ENCODE measurements at places on chromosomes 11 and 22.
A peak's percentile ranks its signal among the peaks of the same experiment; 100 is the strongest.

DNA sequence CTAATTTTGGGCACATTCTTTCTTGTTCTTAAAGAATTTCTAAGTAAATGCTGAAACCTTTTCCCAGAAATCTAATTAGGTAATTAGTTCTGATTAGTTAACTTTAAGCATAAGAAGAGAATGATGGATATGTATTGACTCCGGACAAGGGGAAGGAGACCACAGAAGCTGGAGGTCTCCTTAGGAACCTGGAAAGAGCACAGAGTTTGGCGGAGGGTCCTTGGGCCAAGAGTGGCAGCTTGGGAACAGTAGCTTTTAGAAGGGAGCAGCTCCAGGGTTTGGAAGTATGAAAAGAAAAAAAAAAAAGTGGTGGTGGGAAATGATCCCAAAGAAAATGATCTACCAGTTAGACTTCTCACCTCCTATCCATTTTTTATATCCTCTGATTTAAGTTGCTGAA lies 42.7 kb downstream of the FAT3 start:
- DNase-seq: no peak

GRCh38 chr11:31799435-31800397 lies 11.4 kb downstream of the PAX6 start:
- no peak for DNase-seq

DNA sequence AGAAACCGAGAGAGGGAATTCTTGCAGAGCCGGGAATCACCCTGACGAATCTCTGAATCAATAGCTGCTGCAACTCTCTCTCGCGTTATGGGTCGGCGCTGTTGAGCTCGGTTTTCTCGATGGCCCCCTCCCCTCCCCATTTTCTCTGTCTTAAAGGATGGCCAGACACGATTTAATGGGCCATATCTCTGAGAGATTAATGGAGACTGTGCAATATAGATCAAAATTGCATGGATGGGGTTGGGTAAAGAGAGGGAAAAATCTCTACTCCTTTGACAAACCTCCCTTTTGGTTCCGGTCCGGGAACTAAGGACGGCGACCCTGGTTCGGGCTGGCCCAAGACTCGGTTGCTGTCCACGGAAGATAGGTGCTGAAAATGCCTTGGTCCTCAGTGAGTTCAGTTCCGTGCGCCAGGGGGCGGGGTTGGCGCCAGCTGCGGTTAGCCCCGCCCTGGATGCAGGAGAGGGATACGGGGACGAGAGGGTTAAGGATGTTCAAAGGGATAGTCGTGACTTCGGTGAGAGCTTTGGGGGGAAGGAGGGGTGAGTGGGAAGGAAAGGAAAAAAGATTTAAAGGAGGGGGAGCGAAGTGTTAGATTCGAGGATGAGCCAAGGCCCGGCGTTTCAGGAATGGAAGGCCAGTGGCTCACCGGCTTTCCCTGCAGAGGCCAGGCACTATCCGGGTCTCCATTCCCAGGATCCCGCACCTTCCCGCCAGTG lies 103.6 kb upstream of the HSD17B12 start:
- peak; percentile 76 for DNase-seq

GRCh38 chr22:50145721-50146438 lies 24.7 kb upstream of the PANX2 start:
- DNase-seq: no peak

DNA sequence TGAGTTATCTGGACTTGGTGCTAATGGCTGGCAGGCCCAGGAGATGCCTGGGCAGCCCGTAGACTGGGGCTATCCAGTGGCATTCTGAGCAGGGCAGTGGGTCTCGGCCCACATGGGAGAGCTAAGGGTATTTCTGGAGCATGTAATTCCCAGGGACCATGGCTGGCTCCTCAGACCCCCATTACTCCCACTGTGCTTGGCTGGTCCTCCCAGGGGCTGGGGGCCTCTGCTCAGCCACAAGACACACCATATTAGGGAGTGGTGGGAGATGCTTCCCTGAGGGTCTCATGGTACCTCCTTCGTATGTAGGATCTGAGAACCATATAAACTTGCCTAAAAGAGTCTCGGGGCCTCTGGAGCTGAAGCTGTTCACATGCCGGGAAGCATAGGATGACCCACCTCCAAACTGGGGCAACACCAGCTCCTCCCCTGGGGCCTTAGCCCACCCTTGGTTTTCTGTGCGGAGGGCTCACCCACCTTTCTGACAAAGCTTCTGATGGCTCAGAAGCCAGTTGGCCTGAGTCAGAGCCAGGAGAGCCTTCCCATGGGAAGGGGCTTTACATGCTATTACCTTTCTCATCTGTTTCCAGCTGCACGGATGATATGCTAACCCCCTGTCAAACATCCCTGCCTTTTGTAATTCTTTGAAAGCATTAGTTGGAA lies 9.5 kb upstream of the FTH1 start:
- DNase-seq: no peak

DNA sequence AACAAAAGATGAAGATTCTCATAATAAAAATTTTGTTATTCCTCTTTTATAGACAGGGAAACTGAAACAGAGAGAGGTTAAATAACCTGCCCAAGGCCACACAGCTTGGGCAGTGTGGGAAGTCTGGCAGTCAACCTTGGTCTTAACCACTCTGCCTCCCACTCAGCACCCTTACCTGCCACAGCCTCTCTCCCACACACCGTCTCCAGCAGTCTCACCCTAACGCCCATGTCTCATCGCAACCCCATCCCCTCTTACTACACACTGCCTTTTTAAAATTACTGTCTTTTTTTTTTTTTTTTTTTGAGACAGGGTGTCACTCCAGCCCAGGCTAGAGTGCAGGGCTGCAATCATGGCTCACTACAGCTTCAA lies 25.0 kb downstream of the ARRB1 start:
- peak; percentile 64 for DNase-seq

GRCh38 chr11:115279813-115280761 lies 224.1 kb downstream of the CADM1 start:
- no peak for DNase-seq

GRCh38 chr11:123062892-123063825 lies 1.2 kb upstream of the HSPA8 start:
- peak; percentile 11 for DNase-seq

DNA sequence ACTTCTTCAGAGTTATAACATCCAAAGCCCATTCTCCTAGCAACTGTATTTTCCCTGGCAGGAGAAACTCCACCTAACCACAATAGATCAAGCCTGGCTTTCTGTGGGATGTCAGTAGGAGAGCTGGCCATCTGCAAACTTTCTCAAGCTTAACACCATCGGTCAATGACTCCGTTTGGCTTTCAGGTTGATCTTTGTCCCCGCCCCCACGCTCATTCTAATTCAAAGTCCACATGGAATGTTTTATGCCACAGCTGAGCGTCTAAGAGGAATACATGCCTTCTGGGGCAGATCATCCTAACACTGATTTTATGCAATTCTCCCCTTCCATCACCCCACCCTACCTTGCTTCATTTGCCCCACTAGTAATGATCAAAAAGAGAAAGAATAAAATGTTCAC lies 4.8 kb downstream of the GVQW3 start:
- DNase-seq: no peak

- DNase-seq: no peak
Observed at GRCh38 chr11:19763330-19763729, 50.7 kb downstream of the NAV2 start.

DNA sequence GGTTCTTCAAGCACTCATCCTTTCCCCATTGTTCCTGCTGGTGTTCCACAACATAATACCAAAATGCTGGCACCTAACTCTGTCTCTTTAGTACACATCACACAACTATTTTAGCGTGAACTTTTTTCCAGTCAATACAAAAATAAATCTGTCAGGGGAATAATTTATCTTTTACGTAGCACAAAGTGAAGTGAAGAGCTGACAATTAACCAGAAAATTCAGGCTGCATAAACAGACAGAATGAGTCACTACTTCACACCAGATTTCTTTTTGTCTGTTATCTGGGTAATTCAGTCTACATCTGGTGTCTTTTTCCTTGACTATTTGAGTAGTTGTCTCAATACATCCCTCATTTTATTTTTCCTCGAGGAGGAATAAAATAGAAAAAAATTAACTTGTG lies 7.9 kb upstream of the ETS1 start:
- no peak for DNase-seq

DNA sequence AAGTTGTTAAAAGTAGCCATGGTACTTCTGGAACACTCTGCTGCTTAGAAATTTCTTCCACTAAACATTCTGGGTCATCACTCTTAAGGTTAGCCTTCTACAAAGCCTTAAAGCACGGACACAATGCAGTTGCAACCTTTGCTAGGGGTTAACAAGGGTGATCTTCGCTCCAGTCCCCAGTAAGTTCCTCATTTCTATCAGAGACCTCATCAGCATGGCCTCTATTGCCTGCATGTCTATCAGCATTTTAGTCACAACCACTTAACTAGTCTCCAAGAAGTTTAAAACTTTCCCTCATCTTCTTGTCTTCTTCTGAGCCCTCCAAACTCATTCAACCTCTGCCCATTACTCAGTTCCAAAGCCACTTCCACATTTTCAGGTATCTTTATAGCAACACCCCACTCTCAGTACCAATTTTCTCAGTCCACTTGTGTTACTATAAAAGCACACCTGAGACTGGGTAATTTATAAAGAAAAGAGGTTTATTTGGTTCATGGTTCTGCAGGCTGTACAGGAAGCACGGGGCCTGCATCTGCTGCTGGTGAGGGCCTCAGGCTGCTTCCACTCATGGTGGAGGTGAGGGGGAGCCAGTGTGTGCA lies 48.7 kb upstream of the TH start:
- DNase-seq: no peak

DNA sequence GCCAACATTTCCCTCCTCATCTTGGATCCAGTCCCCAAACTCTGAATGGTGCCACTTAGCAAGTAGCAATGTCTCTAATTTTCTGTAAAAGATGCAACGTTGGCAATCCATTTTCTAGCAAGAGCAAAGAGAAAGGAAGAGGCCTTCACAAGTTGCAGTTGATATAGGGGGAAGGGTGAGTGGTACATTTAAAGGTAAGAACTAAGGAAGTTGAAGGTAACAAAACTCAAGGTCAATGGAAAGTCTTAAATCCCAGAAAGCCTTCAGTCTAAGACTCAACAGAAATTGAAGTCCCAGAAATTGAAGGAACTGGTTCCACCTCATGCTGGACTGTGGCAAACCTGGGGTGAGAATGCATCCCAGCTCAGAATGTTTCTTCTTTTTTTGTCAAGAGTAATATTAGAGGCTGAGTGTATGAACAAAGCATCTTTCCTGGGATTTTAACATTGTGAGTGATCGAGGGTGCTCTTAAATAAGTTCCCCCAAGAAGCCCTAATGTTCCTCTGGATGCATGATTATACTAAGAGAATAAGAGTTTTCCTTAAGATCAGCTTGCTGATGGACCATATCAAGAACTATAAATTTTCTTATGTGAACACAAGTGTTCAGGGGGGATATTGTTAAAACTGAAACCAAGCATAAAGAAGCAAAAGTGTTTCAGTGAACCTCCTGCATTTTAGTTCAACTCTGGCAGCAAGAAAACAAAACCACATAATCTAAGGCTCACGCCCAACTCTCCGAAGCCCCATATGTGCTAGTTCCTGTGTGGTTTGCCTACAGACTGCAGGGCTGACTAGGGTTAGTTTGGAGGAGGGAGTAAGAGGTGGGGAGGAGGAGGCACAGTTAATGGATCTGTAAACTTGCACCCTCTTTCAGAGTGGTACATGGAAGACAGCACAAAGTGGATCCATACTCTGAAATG lies at the start of gene GRAP2:
GRAP2 (plus strand) TSS at position 779 of the 922 bp plus-strand sequence. CDS start 46,023 bp downstream, outside the sequence.
- DNase-seq: no peak

Data from urothelium cell line (cell line).